NT2/D1 (cell line): ENCODE measurements at places on chromosomes 1 and 21.

DNA sequence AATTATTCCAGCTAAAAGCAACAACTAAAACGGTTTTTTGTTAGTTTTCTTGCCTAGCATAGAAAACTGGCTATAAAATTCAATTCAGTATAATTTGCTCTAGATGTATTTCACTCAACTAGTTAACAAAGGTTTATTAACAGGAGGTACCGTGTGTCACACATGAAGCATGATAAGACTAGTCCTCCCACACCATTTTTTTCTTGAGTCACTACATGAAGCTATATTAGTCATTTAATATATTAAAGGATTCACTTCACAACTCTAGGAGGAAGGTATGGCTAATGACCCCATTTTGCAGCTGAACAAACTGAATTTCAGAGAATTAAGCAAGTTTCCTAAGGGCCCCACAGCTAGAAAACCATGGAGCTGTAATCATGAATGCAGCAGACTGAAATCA lies 307.8 kb upstream of the USP25 start:
- DNase-seq = no peak

DNA sequence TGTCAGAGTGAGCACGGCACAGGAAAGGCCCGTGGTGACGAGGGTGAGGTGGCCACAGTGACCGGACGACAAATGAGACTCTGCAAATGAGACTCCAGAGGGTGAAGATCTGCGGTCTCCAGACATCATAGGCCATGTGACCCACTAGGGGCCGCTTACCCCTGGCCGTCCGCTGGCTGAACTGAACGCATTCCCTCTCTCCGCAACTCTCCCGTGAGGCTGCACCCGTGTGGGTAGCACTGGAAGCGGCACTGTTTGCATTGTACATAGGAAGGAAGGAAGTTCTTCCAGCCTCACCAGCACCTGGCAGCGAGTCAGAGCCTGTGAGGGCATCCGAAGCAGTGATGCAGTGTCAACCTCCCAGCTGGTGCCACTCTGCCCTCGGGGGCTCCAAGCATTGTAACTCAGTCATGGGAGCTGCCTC lies 23.6 kb upstream of the SPSB1 start:
- no peak for DNase-seq

DNA sequence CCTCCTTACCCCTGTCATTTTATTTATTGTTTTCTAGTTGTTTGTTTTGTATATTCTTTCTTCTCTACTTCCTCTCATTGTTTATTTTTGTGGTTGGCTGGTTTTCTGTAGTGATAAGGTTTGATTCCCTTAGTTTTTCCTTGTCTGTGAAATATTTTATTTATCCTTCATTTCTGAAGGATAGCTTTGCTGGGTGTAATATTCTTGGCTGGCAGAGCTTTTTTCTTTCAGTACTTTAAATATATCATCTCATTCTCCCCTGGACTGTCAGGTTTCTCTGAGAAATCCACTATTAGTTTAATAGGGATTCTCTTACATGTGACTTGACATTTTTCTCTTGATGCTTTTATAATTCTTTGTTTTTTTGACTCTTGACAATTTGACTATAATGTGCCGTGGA lies 18.8 kb upstream of the TIPRL start:
- DNase-seq = no peak

DNA sequence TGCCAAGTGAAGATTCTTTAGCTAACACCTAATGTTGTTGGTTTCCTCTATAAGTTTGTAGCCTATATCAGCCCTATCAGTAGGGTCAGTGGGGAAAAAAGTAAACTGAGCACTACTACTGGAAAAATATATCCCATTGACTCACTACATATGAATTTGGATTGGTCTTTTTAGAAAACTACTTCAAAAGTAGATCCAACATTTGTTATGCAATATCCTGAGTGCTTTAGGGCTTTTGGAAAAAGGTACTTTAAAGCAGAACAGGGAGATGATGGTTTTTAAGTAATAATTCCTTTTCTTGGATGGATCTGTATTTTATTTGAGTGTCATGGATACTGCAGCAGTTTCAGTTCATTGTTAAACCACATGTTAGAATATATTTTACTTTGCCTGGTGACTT lies 7.1 kb downstream of the C1orf21 start:
- no peak for DNase-seq

DNA sequence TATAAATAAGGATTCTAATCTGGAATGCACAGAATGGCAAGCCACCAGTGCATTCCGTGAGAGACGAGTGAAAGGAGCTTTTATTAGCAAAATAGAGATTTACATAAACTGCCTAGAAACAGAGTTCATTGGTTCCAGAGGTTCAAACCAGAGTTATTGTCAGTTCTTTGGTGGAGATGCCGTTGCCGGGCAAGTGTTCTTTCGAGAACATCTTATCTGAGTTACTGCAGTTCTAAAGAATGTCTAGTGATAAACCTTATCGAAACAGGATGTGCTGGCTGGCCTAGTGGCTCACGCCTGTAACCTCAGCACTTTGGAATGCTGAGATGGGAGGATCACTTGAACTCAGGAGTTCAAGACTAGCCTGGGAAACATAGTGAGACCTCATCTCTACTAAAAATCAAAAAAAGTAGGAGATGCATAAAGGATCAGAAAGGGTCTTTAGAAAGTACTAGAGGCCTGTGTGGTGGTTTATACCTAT lies 19.9 kb upstream of the EVI5 start:
- DNase-seq = no peak

- DNase-seq = no peak
These were observed 23.9 kb downstream of the HSF2BP start for GRCh38 chr21:43635436-43635835.

DNA sequence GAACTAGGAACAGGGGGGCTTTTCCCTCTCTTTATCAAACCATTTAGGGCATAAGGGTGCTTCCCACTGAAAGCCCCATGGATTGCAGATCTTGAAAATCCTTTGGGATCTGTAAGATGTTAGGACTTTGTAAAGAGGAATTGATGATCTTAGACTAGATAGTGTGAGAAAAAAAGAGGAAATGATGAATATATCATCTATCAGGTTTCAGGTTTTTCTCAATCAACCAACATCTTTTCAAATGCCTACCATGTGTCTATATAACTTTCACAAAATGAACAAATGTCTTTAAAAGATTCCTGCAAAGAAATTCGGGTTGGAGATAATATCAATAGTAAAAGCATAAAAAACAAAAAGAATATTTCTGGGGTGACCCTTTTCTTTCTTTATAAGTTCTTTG lies 50.1 kb downstream of the KCNC4 start:
- DNase-seq = no peak

DNA sequence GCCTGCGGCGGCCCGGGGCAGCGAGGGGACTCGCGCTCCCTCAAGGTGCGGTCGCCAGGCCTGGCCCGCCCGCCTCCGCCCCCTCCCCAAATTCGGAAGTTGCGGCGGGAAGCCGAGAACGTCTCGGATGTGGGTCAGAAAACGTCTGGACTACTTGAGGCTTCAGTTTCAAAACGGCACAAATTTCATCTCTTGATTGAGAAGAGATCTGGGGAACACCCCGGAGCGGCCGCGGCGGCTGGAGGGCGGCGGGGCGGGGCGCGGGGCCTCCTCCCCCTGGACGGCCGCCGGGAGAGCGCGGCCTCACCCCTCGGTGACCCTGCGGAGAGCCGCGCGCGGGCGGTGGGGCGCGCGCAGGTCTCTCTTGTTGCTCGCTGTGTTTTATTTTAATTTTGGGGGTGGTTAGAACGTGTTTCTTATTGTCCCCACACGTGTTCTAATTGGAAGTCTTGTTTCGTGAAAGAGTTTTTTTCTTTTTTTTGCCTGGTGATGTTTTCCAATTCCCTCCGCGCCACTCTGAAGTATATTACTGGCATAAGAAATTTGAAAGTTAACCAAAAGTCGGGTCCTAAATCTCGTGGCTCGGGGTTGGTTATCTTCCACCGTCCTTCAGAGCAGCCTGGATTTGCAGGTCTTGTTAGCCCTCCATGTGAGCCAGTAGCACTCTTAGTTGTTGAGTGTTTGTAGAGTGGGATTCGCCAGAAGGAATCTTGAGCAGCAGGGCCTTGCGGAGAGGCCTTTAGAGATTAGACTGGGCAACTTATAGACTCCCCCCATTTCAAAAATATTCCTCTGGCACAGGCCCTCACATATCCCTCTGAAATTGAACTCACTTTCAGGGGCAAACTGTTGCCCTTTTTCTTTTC lies 749 bp downstream of the PCBP3 start:
- no peak for DNase-seq

GRCh38 chr1:36731226-36732014 lies 248.7 kb upstream of the CSF3R start:
- no peak for DNase-seq

- no peak for DNase-seq
These were observed 9.1 kb upstream of the MATN1 start for GRCh38 chr1:30732277-30732996.

DNA sequence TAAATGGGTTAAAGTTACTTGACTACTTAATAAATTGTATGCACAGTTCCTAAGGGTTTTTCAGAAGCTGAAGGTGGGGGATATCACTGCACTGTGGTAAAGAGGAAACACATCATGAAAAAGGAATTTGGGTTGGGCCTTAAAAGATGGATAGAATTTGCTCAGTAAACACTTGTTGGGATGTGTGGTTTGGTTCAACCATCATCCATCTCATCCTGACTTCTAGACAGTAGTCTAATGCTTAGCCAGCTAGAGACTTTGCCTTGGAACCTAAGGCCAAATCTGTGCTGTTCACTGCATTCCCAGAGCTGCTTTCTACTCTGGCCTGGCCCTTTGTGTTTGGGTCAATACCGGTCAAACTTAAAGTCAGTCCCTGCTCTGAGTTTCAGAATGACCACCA lies 30.6 kb downstream of the LY9 start:
- DNase-seq = no peak

- no peak for DNase-seq
These were observed 1.6 kb upstream of the MMP23B start for GRCh38 chr1:1630191-1630964.

- DNase-seq = no peak
These were observed 702.8 kb downstream of the PTPRU start for GRCh38 chr1:29939079-29939478.

- no peak for DNase-seq
These were observed 3.6 kb downstream of the RGS1 start for GRCh38 chr1:192579010-192579738.

GRCh38 chr1:79543394-79543793 lies 536.9 kb upstream of the ADGRL4 start:
- DNase-seq = no peak

- DNase-seq = no peak
These were observed 1.5 kb downstream of the SPATC1L start for GRCh38 chr21:46182548-46183336.

GRCh38 chr1:39170731-39171667 lies 33.5 kb upstream of the MACF1 start:
- DNase-seq = peak; percentile 84

DNA sequence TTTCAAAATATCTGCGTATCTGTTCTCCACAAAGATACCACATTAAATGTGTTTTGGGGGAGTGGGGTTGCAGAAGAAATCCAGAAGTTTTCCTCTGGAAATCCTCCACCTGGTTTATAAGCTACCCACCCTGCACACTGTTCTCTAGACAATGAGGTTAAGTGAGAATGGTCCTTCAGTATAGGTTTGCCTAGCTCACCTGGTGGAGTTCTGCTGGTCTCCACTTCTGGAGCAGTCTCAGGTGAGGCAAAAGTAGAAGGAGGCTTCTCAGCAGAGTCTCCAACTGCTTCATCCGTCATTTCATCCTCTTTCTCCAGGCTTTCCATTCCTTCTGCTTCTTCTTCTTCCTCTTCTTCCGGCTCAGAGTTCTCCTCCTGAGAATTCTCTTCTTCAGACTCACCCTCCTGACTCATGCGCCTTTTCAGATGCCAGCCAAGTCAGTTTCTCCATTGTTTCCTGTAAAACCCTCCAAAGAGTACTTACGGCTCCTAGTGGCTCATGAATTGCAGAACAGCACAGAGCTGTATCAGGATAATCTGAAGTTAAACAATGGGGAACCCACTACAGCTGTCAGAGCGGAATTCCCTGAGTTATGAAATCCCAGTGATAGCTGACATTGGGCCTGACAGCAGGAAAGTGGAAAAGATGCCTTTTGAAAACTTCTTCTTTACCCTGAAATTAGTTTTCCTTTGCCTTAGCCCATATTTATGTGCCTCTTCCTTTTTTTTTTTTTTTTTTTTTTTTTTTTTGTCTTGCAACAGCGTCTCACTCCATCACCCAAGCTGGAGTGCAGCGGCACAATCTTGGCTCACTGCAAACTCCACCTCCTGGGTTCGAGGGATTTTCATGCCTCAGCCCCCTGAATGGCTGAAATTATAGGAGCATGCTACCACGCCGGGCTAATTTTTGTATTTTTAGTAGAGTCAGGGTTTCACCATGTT lies 38.5 kb downstream of the MSTO1 start:
- DNase-seq = peak; percentile 74

GRCh38 chr1:228810878-228811711 lies 75.8 kb downstream of the RHOU start:
- DNase-seq = peak; percentile 52

DNA sequence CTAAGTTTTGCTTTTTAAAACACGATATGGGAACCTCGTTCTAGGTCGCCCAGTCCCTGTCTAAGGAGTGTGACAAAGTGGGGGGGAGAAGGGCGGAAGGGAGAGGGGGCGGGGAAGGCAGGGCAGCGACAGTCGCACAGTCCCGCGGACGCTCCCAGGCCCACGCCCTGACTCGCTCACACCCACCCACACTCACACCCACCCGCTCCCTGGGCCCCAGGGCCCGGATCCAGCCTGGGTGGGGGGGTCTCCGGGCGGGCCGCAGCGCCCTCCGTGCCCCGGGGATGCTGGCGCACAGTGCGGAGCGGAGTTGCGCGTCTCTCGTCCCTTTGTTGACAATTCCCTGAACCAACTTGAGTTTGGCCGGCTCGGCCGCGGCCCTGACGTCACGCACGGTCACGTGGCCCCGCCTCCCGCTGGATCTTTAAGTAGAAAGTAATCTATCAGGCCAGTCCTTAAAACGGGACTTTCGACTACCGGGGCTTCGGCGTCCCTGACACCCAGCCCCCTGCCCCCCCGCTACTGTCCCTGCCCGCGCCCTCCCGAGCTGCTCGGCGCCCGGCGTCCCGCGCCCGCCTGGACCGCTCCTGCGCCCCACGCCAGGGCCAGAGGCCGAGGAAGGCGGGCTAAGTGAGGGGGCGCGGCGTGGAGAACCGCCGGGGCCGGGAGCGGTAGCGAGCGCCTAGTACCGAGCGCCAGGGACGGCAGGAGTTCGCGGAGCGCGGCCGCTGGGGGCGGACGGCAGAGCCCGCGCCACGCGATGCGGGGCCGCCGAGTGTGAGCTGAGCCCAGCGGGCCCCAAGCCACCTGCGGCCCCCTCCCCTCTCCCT lies at the start of gene FOXD3:
FOXD3 (plus strand) TSS at position 454 of the 830 bp plus-strand sequence. CDS start 492 bp downstream, outside the sequence.
- peak; percentile 93 for DNase-seq

- DNase-seq = no peak
These were observed 8.2 kb upstream of the TARBP1 start for GRCh38 chr1:234486858-234487840.

DNA sequence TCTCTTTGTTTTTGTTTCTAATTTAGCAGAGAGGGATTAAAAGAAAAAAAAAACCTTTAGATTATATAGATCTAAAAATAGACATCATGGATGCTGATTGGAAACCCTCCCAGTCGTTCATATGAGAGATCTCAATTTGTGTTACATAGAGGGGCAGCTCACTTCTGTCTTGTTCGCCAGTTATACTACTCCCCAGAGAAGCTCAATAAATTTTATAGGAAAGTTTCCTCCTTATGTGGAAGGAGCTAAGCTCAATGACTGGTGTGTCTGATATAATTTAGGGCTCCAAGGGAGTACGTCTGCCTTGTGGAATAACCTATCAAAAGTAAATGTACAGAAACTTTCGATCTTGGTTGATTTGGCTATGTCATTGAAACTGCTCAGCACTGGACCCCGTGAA lies 117.6 kb downstream of the PEX14 start:
- DNase-seq = no peak
